ENCODE measurements at places on chromosomes 12 and 14.

- DNase-seq, result no peak
These were observed 49.5 kb upstream of the POC1B start for GRCh38 chr12:89575374-89575773.

DNA sequence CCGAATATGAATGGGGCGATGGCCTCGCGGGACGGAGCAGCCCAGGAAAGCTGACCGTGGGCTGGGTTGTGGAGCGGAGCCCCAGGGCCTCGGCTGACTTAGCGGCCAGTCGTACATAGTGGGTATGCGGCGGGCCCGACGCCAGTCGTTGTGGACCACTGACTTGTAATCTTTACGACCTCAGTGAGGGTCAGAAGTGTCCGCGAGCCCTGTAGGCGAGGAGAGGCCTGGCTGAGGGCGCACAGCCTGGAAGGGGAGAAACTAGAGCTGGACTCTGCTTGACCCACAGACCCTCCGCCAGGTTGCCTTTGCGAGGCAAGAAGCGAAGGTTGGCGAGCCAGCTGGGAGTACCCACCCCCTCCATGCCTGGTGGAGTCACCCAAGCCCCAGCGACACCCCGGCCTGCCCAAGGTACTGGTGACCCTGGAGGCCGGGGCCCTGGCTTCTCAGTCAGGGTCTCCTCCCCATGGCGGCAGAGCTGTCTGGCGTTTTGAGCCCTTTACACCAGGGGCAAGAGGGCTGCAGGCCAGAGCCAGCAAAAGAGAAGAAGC, 15.6 kb upstream of the DYNC1H1 start:
- DNase-seq, result no peak

GRCh38 chr12:107978201-107978600, 150.9 kb upstream of the WSCD2 start:
- no peak for DNase-seq

- DNase-seq, result no peak
These were observed 246.0 kb downstream of the ZFP36L1 start for GRCh38 chr14:68546839-68547238.

DNA sequence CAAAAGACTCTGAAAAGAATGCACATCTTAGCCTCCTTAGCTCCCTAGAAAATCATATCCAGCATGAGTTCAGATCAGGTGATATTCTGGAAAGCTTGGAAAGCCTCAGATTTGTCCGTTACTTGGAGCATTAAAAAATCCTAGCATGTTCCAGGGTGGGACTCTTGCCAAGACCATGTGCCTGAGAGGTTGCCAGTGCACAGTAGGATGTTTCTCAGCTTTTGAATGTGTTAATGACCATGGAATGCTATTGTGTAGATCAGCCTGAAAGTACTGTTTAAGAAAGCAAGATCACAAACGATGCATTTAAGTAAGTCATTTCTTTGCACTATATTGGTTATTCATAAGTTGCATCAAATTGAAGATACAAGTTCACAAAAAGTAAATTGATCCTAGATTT, 230.5 kb downstream of the ETNK1 start:
- DNase-seq, result no peak

DNA sequence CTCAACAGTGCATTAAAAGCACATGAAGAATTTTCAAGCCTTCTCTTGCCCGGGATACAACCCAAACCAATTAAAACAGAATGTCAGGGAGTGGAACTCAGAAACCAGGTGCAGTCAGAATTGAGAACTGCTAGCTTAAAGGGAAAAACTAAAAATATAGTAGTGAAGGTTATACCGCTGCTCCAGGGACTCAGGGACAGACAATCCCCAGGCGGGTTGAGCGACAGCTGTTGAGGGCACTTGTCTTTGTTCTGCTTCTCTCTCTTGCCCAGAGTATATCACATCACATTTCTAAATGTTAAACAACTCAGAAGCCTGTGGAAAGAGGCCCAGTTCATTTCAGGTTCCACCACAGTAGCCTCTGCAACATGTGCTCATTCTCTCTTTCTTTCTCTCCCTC, 93.1 kb downstream of the SLC5A8 start:
- no peak for DNase-seq

- no peak for DNase-seq
These were observed 18.7 kb downstream of the PLEKHG3 start for GRCh38 chr14:64722842-64723447.

DNA sequence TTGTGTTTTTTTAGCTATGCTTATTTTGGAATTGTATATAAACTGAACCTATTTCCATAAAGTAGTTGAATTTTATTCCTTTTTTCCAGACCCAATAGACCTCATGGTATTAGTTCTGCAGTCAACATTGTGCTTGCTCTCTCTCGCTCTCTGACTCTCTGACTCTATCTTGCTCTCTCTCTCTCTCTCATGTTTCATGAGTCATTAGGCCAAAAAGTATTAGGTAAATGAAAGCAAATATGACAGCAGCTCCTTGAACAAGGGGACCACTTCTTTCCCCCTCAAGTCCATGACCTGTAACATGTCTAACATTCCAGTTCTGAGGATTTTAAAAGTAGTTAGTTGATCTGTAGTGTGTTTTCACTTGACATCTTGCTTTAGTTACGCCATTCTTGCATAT, 14.0 kb upstream of the C12orf71 start:
- no peak for DNase-seq

- no peak for DNase-seq
These were observed 404.4 kb upstream of the MGAT4C start for GRCh38 chr12:86660488-86661147.

GRCh38 chr14:100306998-100307765, 938 bp upstream of the SLC25A29 start:
- peak; percentile 32 for DNase-seq

GRCh38 chr12:49059299-49060171, 1.1 kb downstream of the KMT2D start:
- no peak for DNase-seq

DNA sequence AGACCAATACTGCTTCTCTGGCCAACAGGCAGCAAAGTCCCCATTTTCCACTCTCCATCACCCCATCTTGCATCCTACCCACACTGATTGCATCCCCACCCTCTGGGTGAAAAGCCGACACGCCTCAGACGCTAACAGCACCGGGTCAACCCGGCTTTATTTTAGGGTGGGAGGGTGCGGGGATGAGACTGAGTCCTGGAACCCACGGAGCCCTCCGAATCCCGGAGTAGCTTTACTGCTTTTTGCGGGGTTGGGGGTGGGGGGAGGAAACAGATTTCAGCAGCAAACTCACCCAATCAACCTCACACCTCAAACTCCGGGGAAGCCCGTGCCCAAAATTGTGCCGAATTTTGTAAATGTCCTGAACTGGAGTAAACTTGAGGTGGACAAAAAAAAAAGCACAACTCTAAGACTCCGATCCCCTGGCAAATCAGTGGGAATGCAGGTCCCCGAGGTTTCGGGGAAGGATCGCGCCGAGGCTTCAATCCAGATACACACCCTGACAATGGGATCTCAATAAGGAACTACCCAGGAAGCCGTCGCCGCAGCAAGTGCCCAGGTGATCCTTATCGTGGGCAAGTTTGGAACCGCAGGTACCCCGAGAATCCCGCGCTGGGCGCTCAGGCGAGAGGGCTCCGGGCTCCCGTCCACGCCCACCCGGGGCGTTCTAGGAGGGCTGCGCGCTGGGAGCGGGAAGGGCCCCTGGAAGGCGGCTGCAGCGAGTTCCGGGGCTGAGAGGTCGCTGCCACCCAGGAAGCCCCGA, 1.1 kb downstream of the GCH1 start:
- DNase-seq, result no peak

DNA sequence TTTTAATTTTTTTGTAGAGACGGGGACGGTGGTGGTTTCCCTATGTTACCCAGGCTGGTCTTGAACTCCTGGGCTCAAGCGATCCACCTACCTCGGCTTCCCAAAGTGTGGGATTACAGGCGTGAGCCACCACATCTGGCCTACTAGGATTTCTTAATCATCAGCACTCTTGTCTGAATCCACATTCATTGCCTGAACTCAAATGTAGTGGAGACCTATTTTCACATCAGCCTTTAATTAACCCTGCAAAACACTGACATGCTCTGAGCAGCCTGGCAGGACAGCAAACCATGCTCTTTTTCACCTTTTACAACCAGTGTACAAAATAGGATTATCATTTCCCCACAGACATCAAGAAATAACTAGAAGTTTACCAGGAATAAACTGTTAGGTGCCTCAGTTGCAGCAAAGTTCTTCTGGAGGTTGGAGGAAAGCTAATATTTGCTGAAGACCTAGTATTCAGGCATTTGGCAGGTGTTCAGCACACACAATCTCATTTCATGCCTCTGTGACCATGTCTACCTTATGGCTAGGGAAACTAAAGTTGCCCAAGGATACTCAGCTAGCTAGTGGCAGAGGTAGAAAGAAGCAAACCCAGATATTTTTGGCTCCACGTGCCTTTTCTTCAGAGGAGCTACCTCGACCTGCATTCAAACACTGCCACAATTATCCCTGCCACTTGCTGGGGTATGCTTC, 37.7 kb downstream of the CFL2 start:
- no peak for DNase-seq

- no peak for DNase-seq
These were observed 112.1 kb downstream of the TSPAN9 start for GRCh38 chr12:3189282-3189681.

DNA sequence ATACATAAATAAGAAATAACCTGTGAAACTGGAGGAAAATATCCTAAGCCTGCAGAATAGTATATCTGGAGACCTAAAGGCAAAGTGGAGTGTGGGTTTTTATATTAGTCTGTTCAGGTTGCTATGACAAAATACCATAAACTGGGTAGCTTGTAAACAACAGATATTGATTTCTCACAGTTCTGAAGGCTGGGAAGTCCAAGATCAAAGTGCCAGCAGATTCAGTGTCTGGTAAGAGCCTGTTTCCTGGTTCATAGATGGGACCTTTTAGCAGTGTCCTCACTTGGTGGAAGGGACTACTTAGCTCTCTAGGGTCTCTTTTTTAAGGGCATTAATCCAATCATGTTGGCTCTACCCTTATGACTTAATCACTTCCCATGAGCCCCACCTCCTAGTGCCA, 25.4 kb upstream of the NEDD1 start:
- no peak for DNase-seq

- no peak for DNase-seq
These were observed 1.7 kb downstream of the ARHGAP9 start for GRCh38 chr12:57477710-57478681.

DNA sequence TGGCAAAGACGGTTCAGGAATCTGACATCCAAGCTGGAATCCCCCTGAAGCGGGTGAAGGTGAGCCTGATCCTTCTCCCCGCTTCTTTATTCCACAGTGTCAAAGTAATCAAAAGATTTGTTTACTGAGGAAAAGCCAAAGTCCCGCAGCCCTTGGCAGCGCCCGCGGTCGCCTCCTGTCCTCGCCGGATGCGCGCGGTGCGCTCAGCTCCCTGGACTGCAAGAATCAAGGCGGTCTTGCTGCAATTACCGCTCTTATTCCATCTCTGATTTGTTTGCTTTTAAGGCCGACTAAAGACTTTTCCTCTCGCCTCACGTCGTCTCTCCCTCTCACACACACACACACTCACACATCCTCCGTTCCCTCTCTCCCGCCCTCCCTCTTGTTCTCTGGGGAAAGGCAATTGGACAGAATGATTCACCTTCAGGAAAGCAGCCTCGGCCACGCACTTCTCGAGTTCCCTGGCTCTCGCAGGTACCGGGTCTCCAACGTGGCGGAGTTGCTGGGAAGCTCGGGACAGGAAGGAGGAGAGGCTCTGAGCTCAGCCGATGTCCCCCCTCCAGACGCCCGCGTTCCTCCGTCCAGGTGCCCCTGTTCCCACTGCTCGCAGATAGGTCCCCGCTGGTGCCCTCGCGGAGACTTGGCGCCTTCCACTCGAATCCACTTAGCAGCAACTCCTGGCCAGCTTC, 68.6 kb upstream of the USP15 start:
- peak; percentile 41 for DNase-seq

DNA sequence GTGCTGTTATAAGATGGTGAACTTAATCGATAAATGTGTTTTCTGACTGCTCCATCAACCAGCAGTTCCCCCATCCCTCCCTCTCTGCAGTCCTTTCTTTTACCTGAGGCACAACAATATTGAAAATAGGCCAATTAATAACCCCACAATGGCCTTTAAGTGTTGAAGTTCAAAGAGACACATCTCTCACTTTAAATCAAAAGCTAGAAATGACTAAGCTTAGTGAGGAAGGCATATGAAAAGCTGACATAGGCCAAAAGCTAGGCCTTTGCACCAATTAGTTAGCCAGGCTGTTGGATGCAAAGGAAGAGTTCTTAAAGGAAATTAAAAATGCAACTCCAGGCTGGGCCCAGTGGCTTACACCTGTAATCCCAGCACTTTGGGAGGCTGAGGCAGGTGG, 43.7 kb downstream of the SAV1 start:
- no peak for DNase-seq

- DNase-seq, result no peak
These were observed 164.5 kb downstream of the TMTC3 start for GRCh38 chr12:88306471-88307069.

- no peak for DNase-seq
These were observed 184.0 kb upstream of the SYT1 start for GRCh38 chr12:78680596-78680995.

GRCh38 chr12:32155041-32155440, 48.4 kb downstream of the BICD1 start:
- no peak for DNase-seq

DNA sequence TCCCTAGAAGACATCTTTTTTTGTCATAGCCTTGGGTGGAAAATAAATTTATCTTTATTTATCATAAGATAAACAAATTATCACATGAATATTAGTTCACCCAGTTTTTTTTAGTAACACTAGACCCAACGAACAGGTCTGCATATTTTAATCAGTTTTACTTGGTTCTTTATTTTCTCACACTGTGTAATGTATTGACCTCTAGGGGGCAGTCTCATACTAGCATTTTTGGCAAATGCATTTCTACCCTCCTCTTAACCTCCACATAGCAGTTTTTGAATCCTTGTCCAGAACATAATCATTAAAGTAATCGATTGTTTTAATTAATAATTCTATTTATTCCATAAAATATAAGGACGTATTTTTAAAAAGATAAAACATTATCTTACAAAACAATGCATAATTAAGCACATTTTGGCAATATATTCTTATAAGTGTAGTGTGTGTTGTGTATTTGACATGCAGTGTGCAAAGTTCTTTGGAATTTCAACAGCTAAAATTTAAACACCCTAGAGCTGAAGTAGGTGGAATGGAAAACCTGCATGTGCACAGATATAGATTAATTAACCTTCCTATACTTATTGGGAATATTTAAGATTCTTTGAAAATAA, 31.6 kb upstream of the PTPRQ start:
- DNase-seq, result no peak
